Ascending aorta (tissue), 2 donors: ENCODE measurements at places on chromosomes 3 and 15. TPM values are rescaled to one million over a fixed set of nuclear protein-coding genes. Genes with fewer than 3 reads are reported as not detected.

DNA sequence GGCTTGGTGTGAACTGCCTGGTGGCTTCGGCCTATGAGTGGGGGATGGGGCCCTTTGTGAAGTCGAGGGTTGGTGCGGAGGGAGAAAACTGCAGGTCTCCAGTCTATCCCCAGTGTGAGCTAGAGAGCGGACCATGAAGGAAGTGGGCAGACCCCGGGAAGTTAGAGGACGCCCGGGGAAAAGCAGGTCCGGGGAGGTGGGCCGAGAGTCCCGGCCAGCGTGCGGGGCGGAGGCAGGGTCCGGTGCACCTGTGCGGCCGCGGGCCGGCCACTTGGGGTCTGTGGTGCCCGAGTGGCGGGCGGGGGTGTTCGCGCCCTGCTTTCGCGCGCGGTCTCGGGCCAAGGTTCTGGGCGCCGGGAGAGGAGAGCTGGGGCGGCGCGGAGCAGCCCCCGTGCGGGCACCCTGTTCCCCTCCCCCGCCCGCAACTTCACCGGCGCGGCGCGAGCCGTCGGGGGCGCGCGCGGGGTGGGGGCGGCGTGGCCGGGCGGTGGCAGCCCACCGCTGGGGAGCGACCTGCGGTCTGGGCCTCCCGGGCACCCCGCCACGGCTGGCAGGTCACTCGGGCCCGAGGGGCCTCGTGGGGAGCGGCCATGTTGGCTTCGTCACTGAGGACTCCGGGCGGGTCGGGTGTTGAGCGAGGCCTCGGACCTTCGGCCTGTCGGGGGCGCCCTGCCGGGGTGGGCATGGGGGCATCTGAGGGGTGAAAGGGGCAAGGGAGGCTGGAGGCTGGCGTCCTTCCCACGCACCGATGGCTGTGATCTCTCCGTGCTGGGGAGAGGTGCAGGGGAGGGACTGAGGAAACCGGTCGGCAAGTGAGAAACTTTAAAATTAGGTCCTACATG is 4.8 kb downstream of the UBE2E1 start:
- no peaks in the 10 kb centered on the region for H3K36me3 ChIP-seq
- H3K4me3 ChIP-seq: peak overlapping the region; percentile 87
- peaks cover 25% of the 10 kb centered on the region for H3K4me1 ChIP-seq

PIGZ gene
- 0.96 TPM for total RNA-seq

GOLGA8S gene
- not detected for total RNA-seq

GRCh38 chr15:91099616-91099994 is 452 bp upstream of the SV2B start:
- no peaks in the 10 kb centered on the region for H3K36me3 ChIP-seq
- peak overlapping the region; percentile 56 for H3K4me3 ChIP-seq
- no peaks in the 10 kb centered on the region for H3K4me1 ChIP-seq
- no peak for DNase-seq

CLDN1 gene
- 0.53 TPM for total RNA-seq

- H3K4me1 ChIP-seq: peaks cover 63% of the 10 kb centered on the region
- H3K27ac ChIP-seq: peak overlapping the region; percentile 83
- H3K4me3 ChIP-seq: no peak overlapping the region
- no peaks in the 10 kb centered on the region for H3K27me3 ChIP-seq
Observed at GRCh38 chr15:101191242-101191641, 60.6 kb downstream of the CHSY1 start.

CCR3 gene
- not detected for total RNA-seq

DNA sequence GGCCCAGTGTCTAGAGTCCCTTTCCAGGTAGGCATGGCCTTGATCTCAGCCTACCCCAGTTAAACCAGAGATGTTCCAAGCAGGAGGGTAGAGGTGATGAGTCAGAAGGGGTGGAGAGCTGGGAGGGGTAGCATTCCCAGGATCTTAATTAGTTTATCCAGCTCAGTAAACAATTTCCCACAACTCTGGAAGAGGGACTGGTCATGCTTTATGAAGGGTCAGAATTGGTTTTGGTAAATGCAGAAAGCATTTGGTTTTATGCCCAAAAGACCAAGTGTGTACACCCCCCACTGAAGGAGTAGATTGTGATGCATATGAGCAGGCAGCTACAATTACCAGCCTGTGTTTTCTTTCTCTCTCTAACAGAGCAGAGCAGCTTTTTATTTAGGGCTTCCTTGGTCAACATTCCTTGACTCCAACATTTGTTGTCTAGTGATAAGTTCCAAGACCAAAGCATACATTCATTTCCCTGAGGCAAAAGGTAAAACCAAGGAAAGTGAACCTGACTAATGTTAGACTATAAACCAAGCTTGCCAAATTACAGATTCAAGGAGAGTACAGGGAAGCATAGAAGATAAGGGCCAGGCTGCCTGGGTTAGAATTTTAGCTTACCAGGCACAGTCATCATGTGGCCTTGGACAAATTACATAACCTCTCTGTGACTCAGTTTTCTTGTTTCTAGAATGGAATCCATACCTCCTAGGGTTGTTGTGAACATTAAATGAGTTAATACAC is 17.6 kb downstream of the EXOSC7 start:
- H3K36me3 ChIP-seq: peaks cover 22% of the 10 kb centered on the region
- H3K4me3 ChIP-seq: no peak overlapping the region
- H3K27ac ChIP-seq: no peak overlapping the region

PAQR9 gene
- not detected for total RNA-seq

SLC9C1 gene
- total RNA-seq: 0.32 TPM

GRCh38 chr3:35602395-35602936 is 36.9 kb upstream of the ARPP21 start:
- no peak overlapping the region for H3K4me3 ChIP-seq
- no peaks in the 10 kb centered on the region for H3K27me3 ChIP-seq
- no peak overlapping the region for H3K27ac ChIP-seq
- no peaks in the 10 kb centered on the region for H3K4me1 ChIP-seq

DNA sequence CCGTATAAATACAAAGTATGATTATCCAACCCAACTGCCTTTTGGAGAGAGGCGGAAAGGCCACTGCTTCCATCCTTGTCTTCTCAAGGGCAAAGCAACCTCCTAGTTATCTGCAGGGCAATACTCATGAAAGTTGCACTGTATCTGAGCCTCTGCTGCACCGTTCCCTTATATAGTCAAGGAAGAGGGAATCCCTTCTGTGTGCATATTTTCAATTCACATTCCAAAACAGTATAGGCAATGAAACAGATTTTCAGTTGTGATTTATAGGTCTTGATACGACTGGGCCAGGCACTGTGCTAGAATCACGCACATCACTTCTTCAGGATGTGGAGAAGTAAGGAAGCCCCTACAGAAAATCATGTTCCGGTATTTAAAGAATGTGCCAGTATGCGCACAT is 455.7 kb downstream of the FOXP1 start:
- H3K4me3 ChIP-seq: peak overlapping the region; percentile 73
- no peaks in the 10 kb centered on the region for H3K27me3 ChIP-seq
- no peaks in the 10 kb centered on the region for H3K36me3 ChIP-seq
- peaks cover 7% of the 10 kb centered on the region for H3K4me1 ChIP-seq
- no peak for DNase-seq

IL5RA gene
- total RNA-seq: not detected

GRCh38 chr3:48433472-48434118 is 3.7 kb upstream of the PLXNB1 start:
- H3K27me3 ChIP-seq: no peaks in the 10 kb centered on the region
- no peak overlapping the region for H3K4me3 ChIP-seq
- H3K27ac ChIP-seq: no peak overlapping the region
- peaks cover 11% of the 10 kb centered on the region for H3K36me3 ChIP-seq

DNA sequence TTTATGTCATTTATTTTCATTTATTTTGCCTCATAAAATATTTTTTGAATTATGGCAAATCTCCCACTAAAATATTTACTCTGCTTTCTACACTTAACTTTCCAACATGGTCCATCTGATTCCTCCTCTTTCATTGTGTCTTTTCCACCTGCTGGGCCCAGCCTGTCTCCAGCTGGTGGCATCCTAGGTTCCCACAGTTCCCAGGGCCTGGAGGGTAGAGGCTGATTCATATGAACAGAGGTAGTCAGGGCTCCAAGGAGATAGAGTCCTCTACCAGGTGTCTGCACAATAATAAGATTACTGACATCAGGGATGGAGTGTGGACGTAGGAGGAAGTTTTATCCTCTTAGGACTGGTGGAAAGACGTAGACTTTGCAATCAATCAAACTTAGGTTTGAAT is 14.3 kb downstream of the ZBTB38 start:
- H3K4me3 ChIP-seq: no peak overlapping the region
- H3K27me3 ChIP-seq: no peaks in the 10 kb centered on the region
- peaks cover 3% of the 10 kb centered on the region for H3K36me3 ChIP-seq

GRCh38 chr3:187382609-187383151 is 14.5 kb downstream of the RTP4 start:
- H3K27me3 ChIP-seq: no peaks in the 10 kb centered on the region
- H3K4me3 ChIP-seq: no peak overlapping the region
- no peak for DNase-seq
- H3K36me3 ChIP-seq: no peaks in the 10 kb centered on the region
- no peak overlapping the region for H3K27ac ChIP-seq

- no peak for DNase-seq
- H3K4me1 ChIP-seq: no peaks in the 10 kb centered on the region
- H3K36me3 ChIP-seq: no peaks in the 10 kb centered on the region
Observed at GRCh38 chr15:55742927-55743728, at the start of gene PRTG. PRTG (minus strand) TSS chr15:55743152; CDS start chr15:55742931, 221 bp downstream.

DNA sequence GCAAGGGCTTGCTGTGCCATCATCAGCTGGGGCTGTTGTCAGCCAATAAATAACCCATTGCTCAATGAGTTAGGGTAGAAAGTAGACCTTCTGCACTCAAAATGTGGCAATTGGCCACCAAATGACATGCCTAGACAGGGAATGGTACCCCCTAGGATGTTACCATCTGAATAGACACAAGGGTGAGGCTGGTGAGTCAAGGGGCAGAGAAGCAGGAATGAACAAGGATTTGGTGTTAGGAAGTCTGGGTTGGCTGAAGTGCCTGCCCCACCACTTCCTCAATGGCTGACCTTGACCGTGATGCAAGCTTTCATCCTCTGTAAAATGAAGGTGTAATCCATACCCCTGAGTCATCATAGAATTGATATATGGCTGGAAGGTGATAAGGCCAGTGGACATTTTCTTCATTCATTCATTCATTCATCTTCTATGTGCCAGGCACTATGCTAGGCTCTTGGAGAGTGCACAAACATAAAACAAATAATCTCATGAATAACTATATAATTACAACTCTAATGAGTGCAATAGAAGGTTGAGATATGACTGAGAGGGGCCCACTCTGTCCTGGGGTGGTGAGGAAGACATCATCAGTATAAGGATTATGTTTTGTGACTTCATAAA is 4.4 kb upstream of the CA12 start:
- H3K4me1 ChIP-seq: no peaks in the 10 kb centered on the region
- no peak for DNase-seq
- H3K4me3 ChIP-seq: no peak overlapping the region
- H3K27ac ChIP-seq: no peak overlapping the region

- no peak for DNase-seq
- no peak overlapping the region for H3K4me3 ChIP-seq
- peaks cover 37% of the 10 kb centered on the region for H3K4me1 ChIP-seq
- no peaks in the 10 kb centered on the region for H3K27me3 ChIP-seq
Observed at GRCh38 chr3:24341668-24342067, 153.0 kb downstream of the THRB start.

GRCh38 chr15:31399544-31400171 is 73.0 kb downstream of the KLF13 start:
- DNase-seq: no peak
- no peak overlapping the region for H3K4me3 ChIP-seq
- no peaks in the 10 kb centered on the region for H3K27me3 ChIP-seq
- no peaks in the 10 kb centered on the region for H3K36me3 ChIP-seq
- H3K27ac ChIP-seq: no peak overlapping the region
- H3K4me1 ChIP-seq: peaks cover 28% of the 10 kb centered on the region

DNA sequence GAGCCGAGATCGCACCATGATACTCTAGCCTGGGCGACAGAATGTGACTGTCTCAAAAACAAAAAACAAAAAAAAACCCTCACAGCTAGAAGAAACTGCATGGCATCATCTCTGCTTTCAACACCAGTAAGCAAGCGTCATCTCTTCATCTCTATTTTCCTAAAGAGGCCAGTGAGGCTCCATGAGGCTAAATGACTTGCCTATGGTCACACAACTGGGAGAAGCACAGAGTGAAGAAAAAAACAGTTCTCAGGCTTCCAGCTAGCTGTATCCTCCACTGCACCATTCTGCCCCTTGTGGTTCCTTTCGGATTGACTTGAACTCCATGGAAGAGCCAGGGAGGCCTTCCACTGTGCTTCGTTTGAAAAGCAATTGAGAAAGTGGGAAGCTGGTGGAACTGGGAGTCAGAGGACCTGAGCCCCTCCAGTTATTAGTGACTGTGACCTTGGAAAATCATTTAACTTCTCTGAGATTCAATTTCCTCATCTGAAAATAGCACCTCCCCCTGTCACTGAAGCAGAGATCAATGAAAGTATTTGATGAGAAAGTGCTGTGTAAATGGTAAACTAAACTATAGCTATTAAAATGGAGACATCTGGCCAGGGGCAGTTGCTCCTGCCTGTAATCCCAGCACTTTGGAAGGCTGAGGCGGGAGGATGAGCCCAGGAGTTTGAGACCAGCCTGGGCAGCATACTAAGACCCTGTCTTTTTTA is 32.1 kb upstream of the DENND4A start:
- peak; percentile 71 for DNase-seq
- no peaks in the 10 kb centered on the region for H3K27me3 ChIP-seq
- H3K4me3 ChIP-seq: no peak overlapping the region
- no peak overlapping the region for H3K27ac ChIP-seq
- no peaks in the 10 kb centered on the region for H3K36me3 ChIP-seq

MB21D2 gene
- total RNA-seq: 0.11 TPM

DNA sequence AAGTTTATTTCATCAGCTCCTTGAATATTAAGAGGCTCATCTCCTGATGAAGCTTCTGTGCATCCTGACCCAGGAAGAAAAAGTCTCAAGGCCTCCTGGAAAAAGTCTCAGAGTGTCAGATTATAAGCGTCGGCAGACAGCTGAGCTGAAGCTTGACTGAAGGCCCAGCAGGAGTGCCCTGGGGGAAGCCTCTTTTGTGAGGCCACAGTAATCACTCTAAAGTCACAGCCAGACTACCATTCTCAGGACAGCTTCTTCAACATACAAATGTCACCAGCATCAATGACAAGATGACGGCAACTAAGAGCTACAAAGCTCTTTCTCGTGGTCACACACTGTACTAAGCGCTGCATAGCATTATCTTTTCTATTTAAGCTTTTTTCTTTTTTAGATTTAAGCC is 72.7 kb upstream of the LRRN1 start:
- no peak overlapping the region for H3K4me3 ChIP-seq
- no peak overlapping the region for H3K27ac ChIP-seq
- H3K27me3 ChIP-seq: no peaks in the 10 kb centered on the region
- DNase-seq: no peak
- H3K4me1 ChIP-seq: no peaks in the 10 kb centered on the region
- H3K36me3 ChIP-seq: no peaks in the 10 kb centered on the region

GRCh38 chr3:140499114-140499757 is 178.6 kb upstream of the TRIM42 start:
- H3K4me1 ChIP-seq: no peaks in the 10 kb centered on the region
- no peaks in the 10 kb centered on the region for H3K27me3 ChIP-seq
- H3K36me3 ChIP-seq: no peaks in the 10 kb centered on the region
- H3K4me3 ChIP-seq: no peak overlapping the region

DNA sequence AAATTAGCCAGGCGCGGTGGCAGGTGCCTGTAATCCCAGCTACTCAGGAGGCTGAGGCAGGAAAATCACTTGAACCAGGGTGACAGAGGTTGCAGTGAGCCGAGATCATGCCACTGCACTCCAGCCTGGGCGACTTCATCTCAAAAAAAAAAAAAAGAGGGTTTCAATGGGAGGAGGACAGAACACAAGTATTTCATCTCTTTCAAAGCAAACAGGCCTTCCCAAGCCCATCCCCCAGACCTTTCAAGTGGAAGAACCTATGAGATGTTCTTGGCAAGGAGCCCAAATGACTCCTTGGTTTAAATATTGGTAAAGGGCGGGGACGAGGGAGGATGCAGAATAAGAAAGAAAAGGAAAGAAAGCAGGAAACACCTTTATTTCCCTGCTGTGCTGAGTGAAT is 62.2 kb upstream of the MCF2L2 start:
- DNase-seq: no peak
- no peak overlapping the region for H3K27ac ChIP-seq
- H3K4me1 ChIP-seq: no peaks in the 10 kb centered on the region
- H3K27me3 ChIP-seq: no peaks in the 10 kb centered on the region
- no peaks in the 10 kb centered on the region for H3K36me3 ChIP-seq

CHRNA7 gene
- total RNA-seq: 2.6 TPM

DHFR2 gene
- total RNA-seq: 1.1 TPM
